ENCODE measurements at places on chromosomes 13 and 19.

GRCh38 chr19:5424192-5424973, 30.8 kb upstream of the ZNRF4 start:
- no peak for DNase-seq

DNA sequence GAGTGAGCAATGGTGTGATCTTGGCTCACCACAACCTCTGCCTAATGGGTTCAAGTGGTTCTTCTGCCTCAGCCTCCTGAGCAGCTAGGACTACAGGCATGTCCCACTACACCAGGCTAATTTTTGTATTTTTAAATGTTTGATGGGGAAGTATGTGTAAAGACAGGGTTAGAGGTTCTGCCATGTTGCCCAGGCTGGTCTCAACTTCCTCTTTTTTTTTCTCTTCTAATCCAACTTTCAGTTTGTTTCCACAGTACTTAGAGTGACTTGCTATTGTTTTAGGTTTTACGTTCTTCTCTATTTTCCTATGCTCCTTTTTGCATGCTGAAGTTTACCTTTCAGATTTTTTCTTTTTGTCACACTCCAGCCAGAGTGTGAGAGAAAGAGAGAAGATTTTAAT, 1433.0 kb downstream of the UQCRFS1 start:
- no peak for DNase-seq

DNA sequence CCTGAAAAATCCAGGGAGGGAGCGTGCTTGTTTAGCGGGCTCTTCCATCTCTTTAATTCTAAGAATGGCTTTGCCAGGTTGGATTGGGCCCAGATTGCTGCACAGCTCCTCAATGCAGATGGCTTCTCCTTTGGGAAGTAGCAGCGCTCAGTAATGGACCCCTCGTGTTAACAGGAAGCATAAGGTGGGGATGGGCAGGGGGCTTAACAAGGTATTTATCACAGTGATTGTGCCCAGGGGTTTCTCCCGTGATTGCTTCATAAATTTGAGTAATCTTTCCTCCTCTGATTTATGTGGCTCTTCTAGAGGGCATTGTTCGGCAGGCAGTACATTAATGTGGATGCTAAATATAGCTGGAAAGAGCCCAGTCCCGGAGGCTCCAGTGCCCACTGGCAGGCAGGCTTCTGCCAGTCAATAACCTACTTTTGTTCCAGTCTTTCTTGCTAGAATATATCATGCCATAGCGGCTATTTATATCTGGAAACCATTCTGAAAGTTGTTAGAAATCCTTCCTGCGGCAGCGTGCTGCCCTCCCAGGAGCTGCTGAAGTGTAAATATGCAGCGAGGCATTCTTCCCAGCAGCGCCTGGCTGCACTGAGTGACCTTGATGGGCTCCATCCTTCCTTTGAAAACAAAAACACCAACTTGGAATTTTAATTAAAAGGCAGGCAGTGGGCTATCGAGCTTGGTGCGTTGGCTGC, 65.0 kb downstream of the FGF9 start:
- DNase-seq = no peak

DNA sequence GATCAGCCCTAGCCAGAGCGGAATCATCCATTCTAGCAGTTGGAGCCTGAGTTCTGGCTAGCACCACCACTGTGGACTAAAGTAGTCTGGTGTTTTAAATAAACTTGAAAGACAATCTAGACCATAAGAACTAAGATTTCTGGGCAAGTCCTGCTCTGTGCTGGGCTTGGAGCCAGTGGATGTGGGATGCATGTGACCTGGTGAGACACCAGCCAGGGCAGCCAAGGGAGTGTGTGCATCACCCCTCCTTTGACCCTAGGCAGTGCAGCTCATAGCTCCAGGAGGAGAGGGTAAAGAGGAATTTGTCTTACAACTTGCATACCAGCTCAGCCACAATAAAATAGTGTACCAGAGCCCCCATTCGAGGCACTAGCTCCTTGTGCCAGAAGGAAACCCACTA, 21.0 kb downstream of the ITGBL1 start:
- DNase-seq = no peak

DNA sequence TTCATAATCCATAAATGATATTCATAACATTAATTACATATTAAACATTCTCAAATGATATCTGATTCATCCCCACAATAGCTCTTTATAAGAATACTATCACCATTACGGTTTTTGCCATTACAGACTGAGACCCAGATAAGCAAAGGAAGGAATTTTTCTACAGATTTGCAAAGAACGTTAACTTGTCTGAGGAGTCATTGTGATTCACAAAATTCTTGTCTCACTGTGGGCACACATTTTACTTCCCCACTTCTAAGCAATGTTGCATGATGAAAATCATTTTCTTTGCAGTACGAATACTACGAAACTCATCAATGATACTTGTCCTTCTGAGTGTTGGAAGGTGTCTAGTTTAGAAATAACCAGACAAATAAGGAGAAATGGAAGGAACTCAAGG, 70.1 kb downstream of the NALCN start:
- no peak for DNase-seq

GRCh38 chr19:38819231-38819920, 6.6 kb upstream of the LGALS4 start:
- no peak for DNase-seq

GRCh38 chr13:21095311-21095710, 33.9 kb upstream of the LATS2 start:
- no peak for DNase-seq

GRCh38 chr19:8324186-8325050, 3.1 kb downstream of the RPS28 start:
- no peak for DNase-seq

GRCh38 chr13:67390462-67391086, 160.4 kb upstream of the PCDH9 start:
- DNase-seq = no peak
